Type B pancreatic cell (in vitro differentiated cells): ENCODE measurements at places on chromosomes 3 and 15. TPM values are rescaled to one million over a fixed set of nuclear protein-coding genes. Genes with fewer than 3 reads are reported as not detected.

- H3K36me3 ChIP-seq, result no peaks in the 10 kb centered on the region
- H3K4me1 ChIP-seq, result no peaks in the 10 kb centered on the region
- H3K27me3 ChIP-seq, result no peaks in the 10 kb centered on the region
- DNase-seq, result no peak
Observed at GRCh38 chr3:176584413-176585176, 612.7 kb downstream of the TBL1XR1 start.

The SNURF gene
- total RNA-seq, result 16.7 and 20.2 TPM in 2 replicates

GRCh38 chr3:150635526-150635925 is 32.4 kb downstream of the SELENOT start:
- H3K36me3 ChIP-seq, result peaks cover 2% of the 10 kb centered on the region
- no peak overlapping the region for H3K4me3 ChIP-seq
- H3K4me1 ChIP-seq, result no peaks in the 10 kb centered on the region

The ARGFX gene
- total RNA-seq, result not detected in 2 replicates

DNA sequence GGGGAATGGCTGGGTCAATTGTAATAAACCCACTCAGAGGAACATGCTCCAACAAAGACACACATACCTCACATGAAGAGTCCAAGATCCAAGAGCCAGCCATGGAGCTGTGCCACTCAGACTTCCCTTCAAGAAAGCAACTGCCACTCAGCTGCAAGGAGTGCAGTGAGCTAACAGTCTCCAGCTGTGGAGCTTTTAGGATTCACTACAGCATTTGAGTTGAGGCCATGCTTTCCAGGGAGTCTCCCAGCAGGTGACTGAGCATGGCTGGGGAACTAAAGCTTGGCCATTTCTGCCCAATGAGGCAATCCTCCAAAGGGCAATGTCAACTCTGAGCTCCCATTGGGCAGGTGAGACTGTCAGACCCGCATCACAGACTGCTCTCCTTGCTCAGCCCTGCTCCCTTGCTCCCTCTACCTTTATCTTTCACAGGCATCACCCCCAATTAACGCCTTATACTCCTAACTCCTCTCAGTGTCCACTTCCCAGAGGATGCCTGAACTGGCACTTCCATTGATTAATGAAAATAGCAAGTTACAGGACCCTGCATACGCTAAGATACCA is 165.3 kb upstream of the CTNNB1 start:
- no peak overlapping the region for H3K27ac ChIP-seq
- no peaks in the 10 kb centered on the region for H3K36me3 ChIP-seq
- no peaks in the 10 kb centered on the region for H3K27me3 ChIP-seq
- H3K4me3 ChIP-seq, result no peak overlapping the region
- no peak for DNase-seq

The CILP gene
- 0.07 and 1.8 TPM in 2 replicates for total RNA-seq

- H3K27ac ChIP-seq, result no peak overlapping the region
- H3K27me3 ChIP-seq, result no peaks in the 10 kb centered on the region
- peaks cover 8% of the 10 kb centered on the region for H3K36me3 ChIP-seq
- DNase-seq, result no peak
- H3K4me1 ChIP-seq, result peaks cover 8% of the 10 kb centered on the region
Observed at GRCh38 chr3:67558426-67558825, 96.0 kb downstream of the SUCLG2 start.

The NAA80 gene
- total RNA-seq, result 12.9 and 13.0 TPM in 2 replicates

DNA sequence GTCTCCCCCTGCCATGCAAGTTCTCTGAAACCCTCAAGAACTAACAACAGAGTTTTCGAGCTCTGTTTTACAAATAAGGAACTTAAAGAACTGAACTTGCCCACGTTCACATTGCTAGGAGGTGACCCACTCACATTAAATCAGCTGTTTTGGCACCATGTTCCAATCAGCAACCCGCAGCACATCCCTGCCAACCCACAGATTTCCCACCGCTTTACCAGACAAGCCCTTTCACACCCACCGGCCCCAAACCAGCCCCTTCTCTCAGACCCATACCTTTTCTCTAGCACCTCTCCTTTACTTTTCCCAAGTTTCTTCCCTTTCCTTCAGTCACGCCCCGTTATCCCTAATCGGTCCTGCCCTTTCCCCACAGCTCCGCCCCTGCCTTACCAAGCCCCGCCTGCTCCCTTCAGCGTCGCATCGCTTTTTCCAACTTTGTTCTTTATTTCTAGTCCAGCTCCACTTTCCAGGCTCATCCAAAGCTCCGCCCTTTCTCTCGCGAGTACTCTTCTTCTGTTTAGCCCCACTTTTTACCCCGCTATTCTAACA is 804 bp upstream of the BRPF1 start:
- no peaks in the 10 kb centered on the region for H3K36me3 ChIP-seq
- peak overlapping the region; percentile 92 for H3K4me3 ChIP-seq
- DNase-seq, result no peak
- peaks cover 24% of the 10 kb centered on the region for H3K27me3 ChIP-seq

The CORO2B gene
- total RNA-seq, result 1.6 and 3.9 TPM in 2 replicates
